Vagina (tissue), 2 donors: ENCODE measurements at places on chromosomes 16 and 17.

GRCh38 chr16:72532906-72533410, 361.0 kb upstream of the PMFBP1 start:
- DNase-seq = no peak

DNA sequence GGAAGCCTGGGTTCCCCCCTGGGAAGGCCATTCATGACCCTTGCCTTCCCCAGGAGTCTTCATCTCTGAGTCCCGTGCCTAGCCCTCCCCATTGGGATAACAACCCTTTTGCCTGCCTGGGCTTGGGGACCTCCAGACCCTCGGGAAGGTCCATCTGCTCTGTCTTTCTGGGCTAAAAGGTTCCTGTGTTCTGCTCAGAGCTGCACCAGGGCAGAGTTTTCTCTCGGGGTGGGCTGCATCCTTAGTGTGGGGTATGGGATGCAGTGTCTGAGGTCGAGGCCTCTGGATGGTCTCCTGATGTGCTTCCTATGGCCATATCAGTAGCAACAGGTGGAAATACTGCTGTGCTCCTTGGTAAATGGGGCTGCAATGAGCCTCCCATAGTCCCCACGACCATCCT, 22.9 kb upstream of the PLLP start:
- DNase-seq = no peak

- no peak for DNase-seq
Observed at GRCh38 chr17:6981426-6981825, 14.4 kb upstream of the ALOX12 start.

- DNase-seq = no peak
Observed at GRCh38 chr17:5719976-5720375, 135.7 kb upstream of the NLRP1 start.

DNA sequence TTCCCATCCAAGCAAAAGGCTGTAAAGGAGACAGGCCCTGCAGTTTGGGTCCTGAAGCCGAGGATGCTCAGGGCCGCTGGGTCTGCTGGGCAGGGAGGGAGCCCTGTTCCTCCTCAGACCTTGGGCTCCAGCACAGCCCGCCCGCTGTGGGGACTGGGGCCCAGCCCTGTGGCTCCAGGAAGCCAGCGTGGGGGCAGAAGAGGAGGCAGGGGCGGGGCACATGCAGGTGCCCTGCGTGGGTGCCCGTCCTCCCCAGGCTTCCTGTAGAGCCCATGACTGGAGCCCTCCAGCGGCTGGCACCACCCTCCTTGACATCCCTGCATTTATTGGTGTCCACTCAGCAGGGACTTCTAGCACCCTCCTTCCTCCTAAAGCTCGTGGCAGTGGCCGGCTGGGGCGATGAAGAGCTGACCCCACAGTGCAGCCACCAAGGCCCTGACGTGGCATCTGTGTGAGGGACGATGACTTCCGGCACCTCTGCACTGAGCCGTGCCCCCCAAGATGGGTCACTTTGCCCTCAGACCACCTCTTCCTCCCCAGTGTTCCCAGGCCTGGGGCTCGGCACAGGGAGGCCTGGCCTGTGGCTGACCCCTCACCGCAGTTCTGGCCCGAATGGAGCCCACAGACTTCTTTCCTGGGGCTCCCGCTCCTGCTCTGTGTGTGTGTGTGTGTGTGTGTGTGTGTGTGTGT, 9.9 kb downstream of the PRSS27 start:
- DNase-seq = no peak

DNA sequence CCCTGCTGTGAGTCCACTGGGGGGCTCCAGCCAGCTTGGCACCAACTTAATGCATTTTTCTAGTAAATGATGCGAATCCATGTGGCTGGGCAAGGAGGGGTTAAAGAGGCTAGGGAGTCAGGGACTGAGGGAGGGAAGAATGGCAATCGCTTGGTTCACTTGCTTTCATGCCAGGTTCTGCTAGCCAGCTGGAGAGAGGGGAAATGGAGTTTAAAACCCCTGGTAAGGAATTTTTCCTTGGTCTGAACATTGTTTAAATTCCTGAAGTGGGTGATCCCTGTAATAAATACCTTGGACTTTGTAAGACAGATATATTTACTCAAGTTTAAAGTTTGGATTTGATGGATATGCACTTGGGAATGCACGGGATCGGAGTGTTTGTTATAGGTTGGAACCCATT, 22.8 kb downstream of the ANKFN1 start:
- no peak for DNase-seq

GRCh38 chr16:89602273-89602951, 11.0 kb upstream of the DPEP1 start:
- no peak for DNase-seq

DNA sequence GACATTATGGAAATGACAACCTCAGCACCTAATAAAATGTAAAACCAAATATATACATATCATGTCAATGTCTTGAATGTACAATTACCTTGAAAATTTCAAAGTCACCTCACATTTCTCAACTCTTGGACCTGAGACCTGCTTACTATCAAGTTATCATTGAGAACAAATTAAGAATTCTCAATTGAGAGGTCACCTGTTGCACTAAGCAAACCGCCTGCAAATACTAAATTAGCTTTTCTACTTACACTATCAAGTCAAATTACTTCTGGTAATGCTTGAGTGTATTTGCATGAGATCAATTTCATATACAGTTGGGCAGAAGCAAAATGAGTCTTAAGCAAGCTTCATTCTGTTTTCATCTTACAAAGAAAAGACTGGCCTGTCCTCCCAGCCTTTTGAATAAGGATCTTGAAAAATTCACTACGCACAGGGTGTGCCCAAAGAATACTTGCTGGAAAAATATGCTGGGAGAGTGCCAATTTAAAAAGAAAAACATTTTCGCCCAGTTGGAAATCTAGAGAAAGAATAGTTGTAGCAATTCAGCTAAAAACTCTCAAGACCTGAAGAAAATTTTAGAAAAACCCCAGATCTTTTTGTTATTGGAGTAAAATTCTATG, 35.7 kb downstream of the KANSL1 start:
- no peak for DNase-seq
